ENCODE measurements at places on chromosomes 1 and 21.

DNA sequence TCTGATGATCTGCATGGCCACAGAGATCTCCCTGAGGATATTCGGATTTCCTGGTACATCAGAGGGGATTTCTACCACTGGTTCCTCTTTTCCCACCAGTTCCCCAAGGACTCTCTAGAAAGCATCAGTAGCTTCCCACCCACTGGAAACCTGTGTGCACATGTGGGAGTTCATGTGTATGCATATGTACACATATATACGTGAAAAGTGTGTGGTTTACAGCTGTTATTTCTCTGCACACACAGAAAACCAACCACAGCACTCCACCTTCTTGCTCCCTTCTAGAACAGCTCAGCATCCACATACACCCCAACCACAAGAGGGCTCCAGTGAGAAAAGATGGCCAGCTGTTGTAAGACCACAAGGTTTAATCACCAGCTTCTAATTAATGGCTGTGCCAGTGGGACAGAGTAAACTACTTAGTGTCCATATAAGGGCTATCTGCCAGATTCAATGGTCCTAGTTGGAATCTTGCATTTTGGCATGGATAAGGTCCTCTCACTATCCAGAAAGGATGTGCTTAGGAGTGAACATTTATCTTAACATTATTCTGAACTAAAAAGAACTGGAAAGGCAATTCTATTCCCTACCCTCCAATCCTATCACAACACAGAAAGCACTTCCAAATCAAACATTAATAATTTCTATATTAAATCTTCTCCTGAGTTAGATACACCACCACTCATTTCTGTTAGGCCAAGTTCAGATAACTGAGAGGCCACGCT lies 24.1 kb downstream of the GPR3 start:
- DNase-seq = no peak

DNA sequence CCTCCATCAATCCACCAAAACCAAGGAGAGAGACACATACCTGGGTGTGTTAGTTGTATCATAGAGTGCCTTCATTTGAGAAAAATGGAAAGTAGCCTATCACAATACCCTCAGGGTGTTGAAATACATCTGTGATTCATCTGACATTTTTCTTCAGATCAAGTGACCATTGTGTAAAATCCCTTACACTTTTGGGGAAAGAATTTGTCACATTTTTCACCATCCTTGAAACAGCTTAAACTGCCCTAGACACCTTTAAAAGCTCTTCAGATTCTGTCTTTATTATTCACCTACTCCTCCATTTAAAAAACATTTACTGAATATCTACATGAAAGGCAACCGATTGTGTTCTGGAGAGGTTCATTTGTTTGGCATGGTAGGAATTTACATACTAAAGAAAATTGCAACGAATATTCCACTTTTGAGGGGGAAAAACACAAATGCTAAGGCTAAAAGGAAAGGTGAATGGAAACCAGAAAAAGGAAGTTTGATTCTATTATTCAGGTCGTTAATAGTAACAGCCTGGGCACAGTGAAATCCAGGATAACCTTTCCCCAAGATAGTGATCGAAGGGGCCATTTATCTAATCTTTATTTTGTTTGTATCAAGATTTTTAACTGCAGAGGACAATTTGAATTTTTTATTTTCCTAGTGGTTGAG lies 70.4 kb upstream of the SAMSN1 start:
- DNase-seq = no peak

GRCh38 chr1:169133801-169134502 lies 27.5 kb downstream of the ATP1B1 start:
- DNase-seq = no peak

DNA sequence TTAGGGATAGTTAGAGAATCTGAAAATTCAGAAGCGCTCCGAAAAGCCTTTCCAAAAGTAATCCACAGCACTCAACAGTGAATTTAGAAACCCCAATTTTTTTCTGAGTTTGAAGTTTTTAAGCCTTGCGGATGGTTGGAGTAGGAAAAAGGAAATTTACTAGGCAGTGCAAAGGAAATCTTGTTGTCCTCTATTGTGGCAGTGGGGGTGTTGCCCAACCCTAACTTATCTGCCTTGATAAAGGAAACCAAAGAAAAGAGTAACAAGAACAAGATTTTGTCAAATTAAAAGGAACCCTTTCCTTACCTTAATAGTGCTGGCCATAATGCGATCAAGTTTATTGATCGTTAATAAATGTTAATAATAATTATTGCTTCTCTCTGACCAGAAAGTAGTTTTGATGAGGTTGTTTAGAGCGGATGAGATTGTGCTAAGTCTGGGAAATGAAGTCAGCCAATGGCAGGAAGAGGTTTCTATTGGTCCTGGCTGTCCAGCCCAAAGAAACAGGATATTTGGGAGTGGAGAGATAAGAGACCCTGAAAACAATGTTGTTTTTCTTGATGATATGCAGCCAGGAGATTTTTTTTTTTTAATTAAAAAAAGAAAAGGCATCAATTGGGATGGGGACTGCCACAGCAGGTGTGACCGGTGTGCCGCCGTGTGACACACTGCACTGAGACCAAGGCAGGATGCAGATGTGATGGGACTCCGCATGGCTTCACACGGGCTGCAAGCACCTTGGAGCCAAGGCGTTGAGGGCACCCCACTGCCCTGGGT lies at the start of gene ERG:
Gene ERG, minus strand, starts transcription at position 421 of the 777 bp plus-strand sequence. Its CDS starts 97 bp downstream, at position 324.
- DNase-seq = no peak

GRCh38 chr1:28078262-28078661 lies 10.1 kb downstream of the EYA3 start:
- DNase-seq = no peak

- no peak for DNase-seq
These were observed 36.9 kb upstream of the ST6GALNAC5 start for GRCh38 chr1:76830373-76830772.

- no peak for DNase-seq
These were observed 5.8 kb downstream of the OR6P1 start for GRCh38 chr1:158564608-158565007.

DNA sequence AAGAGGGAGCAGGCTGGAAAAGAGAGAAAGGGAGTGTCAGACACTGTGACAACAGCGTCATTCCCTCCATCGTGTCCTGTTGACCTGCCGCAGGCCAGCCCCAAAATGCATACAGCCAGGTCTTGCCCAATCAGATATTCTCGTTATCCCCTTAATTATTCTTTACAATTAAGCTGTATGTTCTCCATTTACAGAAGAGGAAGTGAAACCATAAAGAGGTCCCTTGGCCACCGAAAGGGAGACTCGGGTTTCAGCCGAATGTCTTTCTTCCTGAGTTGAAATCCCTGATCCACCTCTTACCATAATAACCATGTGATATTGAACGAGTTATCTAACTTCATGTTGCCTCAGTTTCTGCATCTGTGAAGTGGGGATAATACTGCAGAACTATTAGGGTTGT lies 70.5 kb downstream of the IGSF21 start:
- DNase-seq = no peak

DNA sequence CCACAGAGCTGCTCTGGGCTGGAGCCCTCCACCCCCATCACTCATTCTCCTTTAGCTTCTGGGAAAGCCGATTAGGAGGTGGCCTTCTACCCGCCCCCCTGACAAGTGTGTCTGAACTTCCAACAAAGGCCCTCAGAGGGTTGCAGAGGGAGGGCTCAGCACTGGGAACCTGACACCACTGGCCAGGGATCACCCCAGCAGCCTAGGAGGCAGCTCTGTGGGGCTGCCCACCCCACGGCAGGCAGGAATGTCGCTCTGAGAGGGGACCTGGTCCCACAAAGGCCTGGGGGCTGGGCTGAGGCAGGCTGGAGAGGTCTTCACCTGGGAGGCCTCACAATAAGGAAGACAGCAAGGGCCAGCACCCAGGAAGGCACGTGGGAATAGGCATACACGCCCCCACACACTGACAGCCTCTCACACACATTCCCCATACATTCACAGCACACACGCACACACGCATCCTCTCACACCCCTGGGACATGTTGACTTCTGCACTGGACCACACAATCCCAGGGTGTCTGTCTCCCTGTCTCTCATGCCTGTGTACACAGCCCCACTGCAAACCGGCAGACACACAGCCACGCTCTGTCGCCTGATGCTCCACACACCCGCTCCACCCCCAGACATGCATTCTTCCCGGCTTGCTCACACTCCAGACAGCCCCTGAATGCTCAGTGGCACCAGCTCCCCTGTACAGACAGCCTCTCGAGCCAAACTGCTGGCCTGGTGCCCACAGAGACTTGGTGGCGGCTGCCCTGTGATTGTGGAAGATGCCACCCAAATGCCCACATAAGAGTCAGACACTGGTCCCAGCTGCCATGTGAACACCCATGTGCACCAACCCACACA lies 30.7 kb downstream of the DMBX1 start:
- DNase-seq = no peak

DNA sequence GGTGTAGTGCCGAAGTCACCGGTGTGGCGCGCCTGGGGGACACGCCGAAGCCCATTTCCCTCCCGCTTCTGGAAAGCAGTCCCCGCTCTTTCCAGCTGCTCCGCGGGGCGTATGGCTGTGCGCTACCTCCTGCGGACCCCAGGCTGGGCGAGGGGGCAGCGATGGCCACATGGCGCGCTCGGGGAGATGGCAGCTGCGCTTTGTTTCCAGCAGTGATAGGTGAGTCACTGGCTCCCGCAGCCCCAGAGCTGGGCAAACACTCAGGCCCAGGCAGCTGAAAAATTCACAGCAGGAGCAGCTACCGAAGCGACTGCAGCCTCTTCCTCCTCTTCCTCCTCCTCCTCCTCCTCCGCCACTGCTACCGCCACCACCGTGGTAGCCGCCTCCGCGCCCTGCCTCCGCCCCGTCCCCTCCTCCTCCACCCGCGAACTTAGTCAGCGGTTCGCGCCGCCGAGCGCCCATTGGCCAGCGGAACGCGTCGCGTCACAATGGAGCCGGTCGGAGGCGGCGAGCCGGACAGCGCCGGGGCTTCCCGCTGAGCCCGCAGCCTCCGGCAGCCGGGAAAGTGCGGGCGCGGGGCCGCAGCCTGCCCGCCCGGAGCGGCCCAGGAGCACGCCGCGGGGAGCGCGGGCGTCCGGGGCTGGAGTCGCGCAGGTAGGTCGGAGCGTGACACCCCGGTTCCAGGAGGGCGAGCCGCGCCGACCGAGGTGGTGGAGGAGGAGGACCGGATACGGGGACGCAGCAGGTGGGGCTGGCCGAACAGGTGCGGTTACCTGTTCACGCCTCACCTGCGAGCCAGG lies at the start of gene LRRC8B:
Gene LRRC8B, plus strand, starts transcription at position 461 of the 800 bp plus-strand sequence. CDS start 57,822 bp downstream, outside the sequence.
- DNase-seq = peak; percentile 98

Measured in lower leg skin (tissue), 4 donors.